ENCODE measurements at places on chromosomes 13 and 19. TPM values are rescaled to one million over a fixed set of nuclear protein-coding genes. Genes with fewer than 3 reads are reported as not detected.

The SOHLH2 gene
- total RNA-seq, result not detected

DNA sequence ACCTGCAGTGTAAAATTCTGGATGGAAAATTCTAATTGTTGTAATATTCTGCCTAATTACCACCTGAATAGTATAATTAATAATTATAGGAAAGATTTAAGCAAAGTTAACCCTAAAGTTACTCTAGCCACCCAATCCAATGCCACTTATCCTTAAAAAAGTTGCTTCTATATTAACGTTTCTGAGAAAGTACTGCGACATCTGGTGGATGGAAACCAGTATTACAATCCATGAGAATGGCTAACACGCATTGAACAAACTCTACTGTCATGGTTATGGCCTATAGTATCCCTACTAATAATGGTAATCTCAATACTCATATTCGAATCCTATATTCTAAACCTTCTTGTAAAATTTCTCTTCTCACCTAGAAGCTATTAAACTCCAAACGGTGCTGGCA, 1551.8 kb downstream of the SLITRK1 start:
- DNase-seq, result no peak

The LRRC4B gene
- 0.34 TPM for total RNA-seq

DNA sequence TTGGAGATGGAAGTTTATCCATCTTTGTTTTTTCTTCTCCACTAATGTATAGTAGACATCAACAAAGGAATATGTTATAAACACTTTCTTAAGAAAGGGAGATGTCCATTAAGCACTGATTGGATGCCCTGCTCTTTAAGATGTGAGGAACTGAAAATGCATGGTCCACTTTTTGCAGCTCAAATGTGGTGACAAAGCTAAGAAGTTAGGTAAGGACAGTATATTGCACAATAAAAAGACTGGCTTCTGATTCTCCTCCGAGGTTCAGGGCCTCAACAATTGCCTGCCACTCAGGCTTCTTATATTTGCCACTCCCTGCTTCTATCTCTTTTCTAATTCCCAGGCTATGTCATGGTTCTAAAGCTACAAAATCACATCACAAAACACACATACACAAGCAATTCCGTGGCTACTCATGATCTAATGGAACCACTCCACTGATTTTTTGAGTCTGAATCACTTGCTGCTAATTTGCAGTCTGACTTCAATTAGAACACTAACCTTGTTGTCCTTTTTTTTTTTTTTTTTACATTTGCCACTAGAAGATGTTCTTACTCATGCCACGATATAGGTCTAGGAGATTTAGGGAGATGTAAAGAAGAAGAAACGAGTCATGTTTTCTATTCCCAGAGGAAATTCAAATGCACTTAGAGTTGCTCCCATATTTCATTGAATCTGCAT, 29.6 kb upstream of the TNFSF11 start:
- DNase-seq, result no peak

- DNase-seq, result no peak
Observed at GRCh38 chr13:23750383-23751121, 138.6 kb downstream of the MIPEP start.

- peak; percentile 28 for DNase-seq
Observed at GRCh38 chr19:7799640-7800355, 30.2 kb upstream of the EVI5L start.

- DNase-seq, result no peak
Observed at GRCh38 chr13:76654263-76654662, 231.9 kb downstream of the KCTD12 start.

GRCh38 chr19:54518844-54519243, 16.2 kb downstream of the LAIR2 start:
- no peak for DNase-seq

DNA sequence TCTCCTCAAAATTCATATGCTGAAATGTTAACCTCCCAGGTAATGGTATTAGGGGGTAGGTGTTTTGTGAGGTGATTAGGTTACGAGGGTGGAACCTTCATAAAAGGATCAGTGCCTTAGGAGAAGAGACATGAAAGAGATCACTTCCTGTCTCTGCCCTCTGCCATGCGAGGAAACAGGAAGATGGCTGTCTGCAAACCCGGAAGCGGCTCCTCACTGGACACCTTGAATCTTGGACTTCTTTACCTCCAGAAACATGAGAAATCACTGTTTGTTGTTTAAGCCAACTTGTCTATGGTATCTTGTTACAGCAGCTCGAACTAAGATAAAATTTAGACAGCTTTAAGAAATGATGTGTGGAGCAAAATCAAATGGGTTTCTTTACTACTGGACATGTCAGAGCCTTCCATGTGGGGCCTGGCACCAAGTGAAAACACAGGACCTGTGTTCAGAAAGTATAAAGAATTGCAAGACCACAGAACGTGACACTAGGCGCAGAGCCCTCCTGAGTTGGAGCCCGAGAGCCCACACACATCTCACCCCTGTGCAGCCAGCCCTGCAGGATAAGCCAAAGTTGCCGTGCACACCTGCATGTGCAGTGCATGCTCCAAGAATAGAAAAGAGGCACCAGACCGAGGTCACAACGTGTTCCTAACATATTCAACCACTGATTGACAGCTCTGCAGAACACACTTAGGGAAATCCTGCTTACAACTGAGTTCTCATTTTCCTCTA, 112.5 kb upstream of the UQCRFS1 start:
- no peak for DNase-seq

- no peak for DNase-seq
Observed at GRCh38 chr13:40433577-40433976, 232.9 kb downstream of the FOXO1 start.

GRCh38 chr13:49933511-49933910, 2.6 kb downstream of the SPRYD7 start:
- no peak for DNase-seq

DNA sequence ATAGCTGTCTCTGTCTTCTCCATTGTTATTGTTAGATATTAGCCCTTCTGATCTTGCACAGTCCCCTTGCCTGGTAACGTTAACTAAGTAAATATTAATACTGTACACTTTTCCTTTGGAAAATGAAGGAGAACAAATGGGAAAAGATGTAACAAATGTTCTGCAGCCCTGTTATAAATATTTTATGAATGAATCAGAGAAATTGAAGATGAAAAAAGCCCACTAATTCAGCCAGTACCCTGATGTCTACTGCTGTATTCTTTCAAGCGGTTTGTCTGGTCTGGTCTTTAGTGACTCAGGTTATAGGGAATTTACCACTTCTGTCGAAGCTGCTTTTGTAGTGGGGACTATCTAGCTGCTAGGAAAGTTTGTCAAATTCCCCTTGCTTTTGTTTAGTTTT, 121.0 kb downstream of the COG6 start:
- DNase-seq, result no peak

The PCDH9 gene
- total RNA-seq, result 2.1 TPM

DNA sequence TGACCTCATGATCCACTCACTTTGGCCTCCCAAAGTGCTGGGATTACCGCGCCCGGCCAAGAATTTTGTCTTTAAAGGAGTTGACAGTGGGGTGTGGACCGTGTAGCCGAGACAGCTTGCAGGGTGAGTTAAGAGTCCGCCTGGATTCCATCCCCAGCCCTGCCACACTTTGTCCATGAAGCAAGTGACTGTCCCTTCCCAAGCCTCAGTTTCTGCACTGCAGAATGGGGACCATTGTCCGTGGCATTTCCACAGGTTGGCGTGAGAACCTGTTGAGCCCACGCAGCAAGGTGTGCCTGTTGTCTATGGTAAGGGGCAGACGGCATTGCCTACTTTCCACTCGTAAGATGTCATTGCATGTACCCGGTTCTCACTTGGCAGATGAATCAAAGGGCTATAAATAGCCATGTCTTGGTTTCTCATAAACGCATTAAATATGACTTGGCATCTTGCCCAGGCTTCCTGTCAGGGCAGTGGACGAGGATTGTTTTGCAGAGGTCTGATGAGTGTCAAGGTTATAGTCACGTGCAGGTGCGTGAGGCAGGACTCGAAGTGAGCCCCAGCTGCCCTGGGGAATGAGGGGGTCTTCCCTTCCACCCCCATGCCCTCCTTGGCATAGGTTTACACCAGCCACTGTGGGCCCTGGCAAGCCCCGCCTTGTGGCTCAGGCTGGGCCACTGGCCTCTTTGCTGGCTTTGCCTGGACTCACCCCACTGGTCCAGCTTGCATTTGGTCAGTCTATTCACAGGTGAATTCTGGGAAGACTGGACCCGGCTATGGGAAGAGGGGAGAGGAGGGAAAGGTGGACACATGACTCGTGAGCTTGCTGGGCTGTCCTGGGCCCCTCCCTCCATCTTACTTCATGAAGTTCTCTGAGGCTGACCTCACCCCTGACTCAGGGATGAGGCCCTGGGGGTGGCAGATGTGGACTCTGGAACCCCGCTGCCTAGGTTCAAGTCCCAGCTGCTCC, 14.6 kb downstream of the FAM187B start:
- DNase-seq, result peak; percentile 62

GRCh38 chr19:51861870-51862622, 25.7 kb downstream of the ZNF577 start:
- DNase-seq, result no peak

- DNase-seq, result no peak
Observed at GRCh38 chr13:51726446-51727193, 77.3 kb downstream of the DHRS12 start.

GRCh38 chr19:16066611-16067104, 9.6 kb upstream of the TPM4 start:
- no peak for DNase-seq

The BORCS8 gene
- total RNA-seq, result 17.2 TPM

GRCh38 chr19:623974-624373, 9.4 kb downstream of the POLRMT start:
- no peak for DNase-seq

DNA sequence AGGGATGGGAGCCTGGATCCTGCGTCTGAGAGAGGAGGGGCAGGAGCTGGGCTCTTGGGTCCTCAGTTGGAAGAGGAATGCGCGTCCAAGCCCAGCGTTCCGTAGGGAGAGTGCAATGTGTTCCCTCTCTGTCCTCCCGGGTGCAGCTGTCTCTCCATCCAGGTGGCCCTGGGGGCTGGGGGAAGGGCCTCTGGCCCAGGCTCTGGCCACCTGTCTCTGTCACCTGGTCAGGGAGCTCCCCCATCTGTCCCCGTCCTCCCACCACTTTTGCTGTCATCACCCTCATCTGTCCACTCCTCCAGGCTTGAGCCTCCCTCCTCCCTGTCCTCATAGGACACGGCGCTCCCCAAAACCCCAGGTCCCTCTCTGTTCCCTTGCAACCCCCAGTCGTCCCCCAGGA, 3.7 kb upstream of the SBK2 start:
- peak; percentile 79 for DNase-seq

DNA sequence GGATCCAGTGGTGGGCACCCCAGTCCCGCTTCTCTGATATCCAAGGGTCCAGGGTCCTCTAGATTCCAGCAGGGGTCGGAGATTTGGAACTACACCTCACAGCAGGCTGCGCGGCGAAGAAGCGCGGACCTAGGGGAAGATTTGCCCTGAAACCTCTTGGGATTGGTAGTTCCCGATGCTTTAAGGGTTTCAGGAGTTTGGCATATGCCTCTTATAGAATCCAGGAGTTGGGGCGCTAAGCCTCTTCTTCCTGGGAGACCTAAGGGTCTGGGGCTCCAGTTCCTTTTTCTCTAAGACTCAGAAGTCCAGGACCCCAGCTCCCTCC, 349 bp downstream of the BCL2L12 start:
- no peak for DNase-seq

GRCh38 chr13:67223742-67224141, 6.4 kb downstream of the PCDH9 start:
- no peak for DNase-seq

DNA sequence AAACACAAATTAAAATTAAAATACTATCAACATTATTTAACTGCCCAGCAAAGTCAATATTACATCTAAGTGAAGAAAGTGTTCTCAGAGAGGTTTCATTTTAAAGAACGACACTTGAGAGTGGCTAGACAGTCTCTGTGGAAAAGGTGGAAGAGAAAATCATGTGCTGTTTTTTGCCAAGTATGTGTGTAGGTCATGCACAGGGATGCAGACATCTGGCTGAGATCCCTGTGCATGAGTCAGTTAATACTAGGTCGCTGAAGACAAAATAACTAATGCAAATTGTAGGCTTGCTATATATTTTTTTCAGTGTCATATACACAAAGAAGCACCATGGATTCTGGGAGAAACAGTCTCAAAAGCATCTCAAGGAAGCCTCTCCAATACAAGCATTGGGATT, 44.3 kb upstream of the ENOX1 start:
- DNase-seq, result no peak

DNA sequence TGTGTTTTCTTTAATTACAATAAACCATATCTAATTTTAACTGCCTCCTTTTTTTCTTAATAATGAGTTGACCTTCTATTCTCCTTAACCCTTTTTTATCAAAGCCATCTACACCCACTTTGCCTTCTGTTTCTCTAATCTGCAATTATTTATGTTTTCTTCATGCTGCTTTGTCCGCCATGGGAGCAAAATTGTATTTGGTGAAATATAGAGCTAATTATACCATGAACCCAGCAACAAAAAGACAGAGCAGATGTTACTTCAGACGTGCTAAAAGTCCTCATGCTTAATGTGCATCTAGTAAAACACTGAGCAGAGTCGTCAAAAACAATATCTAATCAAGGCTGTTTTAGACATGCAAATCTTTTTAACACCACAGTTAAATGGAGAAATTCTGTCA, 264.7 kb downstream of the DACH1 start:
- DNase-seq, result no peak

DNA sequence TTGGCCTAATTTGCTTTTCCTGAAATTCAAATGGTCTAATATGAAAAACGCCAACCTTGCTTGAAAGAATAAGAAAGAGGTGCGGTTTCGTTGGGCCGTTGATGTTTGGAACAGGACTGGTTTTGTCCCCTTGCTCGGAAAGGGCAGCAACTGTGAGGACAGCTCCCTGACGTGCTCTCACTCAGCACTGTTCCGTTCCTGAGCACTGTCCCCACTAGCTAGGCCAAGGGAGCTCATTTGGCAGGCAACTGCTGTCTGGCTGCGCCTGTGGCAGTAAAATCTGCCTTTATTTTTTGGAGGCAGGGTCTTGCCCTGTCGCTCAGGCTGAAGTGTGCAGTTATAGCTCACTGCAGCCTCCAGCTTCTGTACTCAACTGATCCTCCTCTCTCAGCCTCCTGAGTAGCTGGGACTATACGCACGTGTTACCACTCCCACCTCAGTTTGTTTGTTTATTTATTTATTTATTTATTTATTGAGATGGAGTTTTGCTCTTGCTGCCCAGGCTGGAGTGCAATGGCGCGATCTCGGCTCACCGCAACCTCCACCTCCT, 4.5 kb downstream of the LDLR start:
- DNase-seq, result no peak

DNA sequence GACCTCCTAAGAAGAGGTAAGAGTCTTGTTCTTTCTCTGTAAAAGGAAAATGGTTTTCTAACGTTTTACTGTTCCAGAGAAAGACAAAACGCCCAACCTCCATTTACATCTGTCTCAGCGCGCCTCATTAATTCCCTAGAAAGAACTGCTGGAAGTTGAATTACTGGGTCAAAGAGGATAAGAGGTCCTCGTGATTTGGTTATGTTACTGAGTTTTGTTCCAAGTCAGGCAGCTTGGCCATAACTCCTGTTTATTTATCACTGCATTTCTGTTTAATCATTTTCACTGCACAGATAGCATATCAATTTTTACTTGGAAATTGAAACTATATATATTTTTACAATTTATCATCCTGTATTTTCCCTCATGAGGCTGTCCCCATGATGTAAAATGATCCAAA, 112.9 kb upstream of the PEG3 start:
- DNase-seq, result no peak

GRCh38 chr13:79435561-79435990, 29.5 kb upstream of the RBM26 start:
- no peak for DNase-seq

- no peak for DNase-seq
Observed at GRCh38 chr13:112170823-112171569, 104.0 kb downstream of the SOX1 start.

All from gastrocnemius medialis (tissue), 4 donors.